ENCODE measurements at places on chromosomes 1 and 21.

GRCh38 chr1:15075817-15076216 is 77.7 kb upstream of the TMEM51 start:
- DNase-seq = no peak

GRCh38 chr21:31103571-31104265 is 65.4 kb upstream of the KRTAP19-8 start:
- no peak for DNase-seq

DNA sequence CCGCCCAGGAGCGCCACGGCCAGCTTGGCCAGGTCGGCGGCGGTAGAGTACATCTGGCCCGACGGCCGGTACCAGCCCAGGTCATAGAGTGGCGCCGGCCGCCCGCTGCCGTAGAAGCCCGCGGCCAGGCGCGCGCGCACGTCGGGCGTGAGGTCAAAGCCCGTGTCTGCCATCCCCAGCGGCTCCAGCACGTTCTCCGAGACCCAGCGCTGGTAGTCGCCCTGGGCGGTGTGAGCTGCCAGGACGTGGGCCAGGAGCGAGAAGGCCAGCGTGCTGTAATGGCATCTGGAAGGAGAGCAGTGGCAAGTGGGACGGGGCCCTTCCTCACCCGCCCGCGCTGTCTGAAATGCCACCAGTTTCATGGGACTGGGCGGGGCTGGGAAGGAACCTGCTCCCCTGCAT is 18.9 kb downstream of the LACTBL1 start:
- DNase-seq = no peak

DNA sequence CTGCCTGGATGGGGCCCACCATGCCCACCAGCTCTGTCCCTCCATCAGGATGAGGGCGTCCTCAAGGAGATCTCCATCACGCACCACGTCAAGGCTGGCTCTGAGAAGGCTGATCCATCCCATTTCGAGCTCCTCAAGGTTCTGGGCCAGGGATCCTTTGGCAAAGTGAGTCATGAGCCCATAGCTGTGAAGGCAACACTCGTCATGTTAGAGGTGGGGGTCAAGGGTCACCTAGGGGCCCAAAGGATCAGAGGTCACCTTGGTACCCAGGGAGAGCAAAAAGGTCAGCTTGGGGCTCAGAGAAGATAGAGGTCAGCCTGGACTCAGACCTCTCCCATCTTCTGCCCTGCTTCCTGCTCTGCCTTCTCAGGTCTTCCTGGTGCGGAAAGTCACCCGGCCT is 17.3 kb downstream of the RPS6KA1 start:
- DNase-seq = no peak

GRCh38 chr1:65113298-65113697 is 34.7 kb upstream of the AK4 start:
- no peak for DNase-seq

- DNase-seq = no peak
These were observed 11.6 kb downstream of the SON start for GRCh38 chr21:33554236-33554981.

DNA sequence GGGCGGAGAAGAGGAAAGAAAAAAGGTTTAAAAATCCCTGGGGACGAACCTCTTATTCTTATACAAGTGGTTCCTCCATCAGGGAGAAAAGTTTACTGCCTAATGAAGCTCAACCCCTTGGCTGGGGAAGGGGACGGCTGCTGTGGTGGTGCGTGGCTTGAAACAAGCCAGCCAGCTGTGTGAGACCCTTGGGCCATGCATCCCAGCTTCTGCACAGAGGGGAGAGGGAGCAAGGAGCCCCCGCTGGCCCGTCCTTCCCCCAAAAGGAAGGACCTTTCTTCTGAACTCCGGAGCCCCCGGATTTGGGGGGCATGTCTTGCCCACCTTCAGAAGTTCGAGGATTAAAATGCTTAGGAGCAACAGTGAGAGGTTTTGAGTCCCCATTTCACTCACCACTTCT is 67.3 kb downstream of the STUM start:
- DNase-seq = no peak

DNA sequence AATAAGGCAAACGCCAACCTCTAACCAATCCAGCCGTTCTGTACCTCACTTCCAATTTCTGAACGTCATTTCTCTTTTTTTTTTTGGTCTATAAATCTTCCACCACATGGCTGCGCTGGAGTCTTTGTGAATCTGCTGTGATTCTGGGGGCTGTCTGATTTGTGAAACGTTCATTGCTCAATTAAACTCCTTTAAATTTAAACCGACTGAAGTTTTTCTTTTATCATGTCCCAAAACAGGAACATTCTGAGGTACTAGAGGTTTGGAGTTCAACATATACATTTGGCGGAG is 65.5 kb upstream of the BACH1 start:
- no peak for DNase-seq

GRCh38 chr21:29416268-29416667 is 117.5 kb downstream of the BACH1 start:
- DNase-seq = no peak

- DNase-seq = no peak
These were observed 65.6 kb downstream of the NTPCR start for GRCh38 chr1:233015965-233016364.

DNA sequence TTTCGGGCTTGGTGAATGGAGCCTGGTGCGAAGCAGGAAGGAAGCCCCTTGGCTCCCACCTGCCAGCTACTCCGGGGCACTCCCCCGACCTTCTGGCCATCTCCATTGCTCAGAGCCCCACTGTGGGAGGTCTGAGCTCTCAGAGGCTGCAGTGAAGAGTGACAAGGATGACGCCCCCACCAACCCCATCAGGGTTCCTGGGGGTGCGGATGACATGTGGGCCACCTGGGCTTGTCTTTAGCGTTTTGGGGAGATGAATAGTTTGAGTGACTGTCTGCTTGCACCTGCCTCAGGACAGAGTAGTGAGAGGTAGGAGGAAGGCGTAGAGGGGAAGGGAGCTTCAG is 43.2 kb upstream of the LBR start:
- DNase-seq = no peak
